ENCODE measurements at places on chromosomes 2 and 18.

GRCh38 chr18:31711365-31712172 lies 27.2 kb upstream of the B4GALT6 start:
- no peak for DNase-seq

GRCh38 chr2:164606557-164606956 lies 14.7 kb downstream of the GRB14 start:
- no peak for DNase-seq

DNA sequence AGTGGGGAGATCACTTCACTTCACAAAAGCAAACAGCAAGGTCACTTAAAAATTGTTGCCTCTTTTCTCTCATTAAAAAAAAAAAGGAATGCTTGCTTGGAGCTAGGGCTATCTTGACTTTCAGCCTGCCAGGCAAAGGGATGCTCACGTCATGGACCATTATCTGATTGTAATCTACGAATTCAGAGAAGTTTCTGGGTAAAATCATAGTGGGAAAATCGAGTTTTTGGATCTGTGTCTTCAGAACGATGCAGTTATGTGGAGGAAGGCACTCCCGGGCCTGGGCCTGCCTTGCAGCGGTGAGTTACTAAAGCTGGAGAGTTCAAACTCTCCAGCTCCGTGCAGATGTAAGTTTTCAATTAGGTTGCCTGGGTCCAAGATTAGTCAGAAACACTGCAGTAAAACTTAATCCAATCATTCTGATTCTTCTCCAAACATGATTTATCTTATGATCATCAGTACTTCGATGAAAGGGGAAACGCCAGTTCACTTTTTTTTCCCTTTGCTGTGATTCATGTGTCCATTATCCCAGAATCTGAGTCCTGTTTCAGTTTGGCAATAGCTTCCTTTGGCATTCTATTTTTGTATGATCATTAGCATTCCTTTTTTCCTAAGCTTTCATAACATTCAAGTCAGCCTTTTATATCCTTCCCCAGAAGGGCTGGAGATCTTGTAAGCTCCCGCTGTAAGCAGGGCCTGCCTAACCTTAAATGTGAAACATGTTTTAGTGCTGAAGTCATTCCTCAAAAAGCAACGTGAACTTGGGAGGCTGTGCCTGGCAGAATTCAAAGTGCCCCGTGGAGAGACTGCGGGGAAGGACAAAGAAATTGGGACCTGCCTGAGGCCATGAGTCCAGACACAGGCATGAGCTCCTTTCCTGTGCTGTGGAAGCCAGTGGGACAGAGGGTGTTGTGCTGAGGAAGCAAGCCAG lies 119.3 kb upstream of the TWIST2 start:
- DNase-seq: no peak

DNA sequence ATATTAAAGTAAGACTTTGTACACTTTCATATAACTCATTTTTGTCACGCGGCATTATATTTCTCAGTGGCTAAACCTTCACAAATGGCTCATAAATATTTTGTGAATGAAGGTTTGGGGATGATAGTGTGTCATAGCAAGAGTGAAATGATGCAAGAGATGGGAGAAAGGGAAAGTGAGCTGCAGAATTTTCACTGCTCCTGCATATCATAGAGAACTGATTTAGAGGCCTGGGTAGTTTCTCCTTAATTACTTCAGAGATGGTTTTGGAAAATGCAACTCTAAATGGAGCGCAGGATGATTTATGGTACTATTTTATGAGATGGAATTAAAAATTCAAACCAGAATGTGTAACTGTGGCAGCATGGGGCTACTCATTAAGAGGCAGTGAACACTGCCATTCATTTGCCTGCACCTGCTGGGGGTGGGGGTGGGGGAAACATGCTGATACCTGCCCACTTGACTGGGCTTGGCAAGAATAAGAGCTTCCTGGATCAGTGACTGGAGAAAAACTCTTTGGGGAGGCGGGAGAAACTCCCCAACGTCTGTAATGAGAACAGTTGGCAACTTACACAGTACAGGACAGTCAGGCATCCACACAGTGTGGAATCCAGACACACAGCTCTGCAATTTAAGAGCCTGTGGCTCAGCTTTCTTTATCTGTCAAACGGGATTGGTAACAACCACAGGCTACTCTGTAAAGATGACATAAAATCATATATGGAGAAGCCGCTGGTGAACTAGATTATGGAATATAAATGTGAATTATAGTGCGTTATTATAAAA lies 941.9 kb downstream of the SLC4A3 start:
- no peak for DNase-seq

- DNase-seq: no peak
Measured at GRCh38 chr2:46161315-46161714, 135.9 kb upstream of the EPAS1 start.

- no peak for DNase-seq
Measured at GRCh38 chr2:28185891-28186290, 206.8 kb upstream of the FOSL2 start.

DNA sequence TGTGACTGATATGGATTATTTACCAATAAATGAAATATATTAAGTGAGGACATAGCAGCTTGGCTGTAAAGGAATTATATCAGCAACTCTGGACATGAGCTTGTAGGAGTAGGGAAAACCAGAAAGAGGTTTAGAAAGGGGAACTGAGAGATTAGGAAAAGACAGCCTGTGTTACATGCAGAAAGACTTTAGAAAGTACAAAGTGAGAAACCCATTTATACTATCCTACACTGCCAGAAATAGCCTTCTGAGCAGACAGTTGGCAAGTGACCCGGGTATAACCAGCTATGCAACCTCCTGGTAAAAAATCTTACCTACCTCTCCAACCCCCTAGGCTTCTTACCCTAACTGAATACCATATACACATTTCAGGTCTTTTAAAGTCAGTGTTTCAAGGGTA lies 134.1 kb downstream of the ANKRD44 start:
- no peak for DNase-seq

DNA sequence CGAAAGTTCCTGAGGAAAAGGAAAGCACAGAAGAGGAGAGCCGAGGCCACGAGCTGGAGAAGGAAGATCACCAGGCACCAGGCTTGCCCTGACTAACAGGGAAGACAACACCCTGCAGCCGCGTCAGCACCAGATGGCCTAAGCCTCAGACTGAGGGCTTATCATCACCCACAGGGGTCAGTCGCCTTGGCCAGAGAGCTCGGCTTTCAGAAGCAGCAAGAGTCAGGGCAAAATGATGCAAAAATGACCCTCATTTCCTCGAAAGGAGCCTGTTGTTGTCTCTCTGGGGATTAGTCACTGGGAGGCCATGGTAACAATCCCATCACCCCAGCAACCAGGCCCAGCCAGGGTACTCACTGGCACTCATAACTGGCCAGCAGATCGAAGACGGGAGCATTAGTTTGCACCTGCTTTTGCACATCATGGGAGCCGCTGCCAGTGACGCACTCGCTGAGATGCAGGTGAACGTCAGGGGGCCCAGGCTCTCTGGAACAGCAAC lies 42.7 kb upstream of the ZFP36L2 start:
- no peak for DNase-seq

DNA sequence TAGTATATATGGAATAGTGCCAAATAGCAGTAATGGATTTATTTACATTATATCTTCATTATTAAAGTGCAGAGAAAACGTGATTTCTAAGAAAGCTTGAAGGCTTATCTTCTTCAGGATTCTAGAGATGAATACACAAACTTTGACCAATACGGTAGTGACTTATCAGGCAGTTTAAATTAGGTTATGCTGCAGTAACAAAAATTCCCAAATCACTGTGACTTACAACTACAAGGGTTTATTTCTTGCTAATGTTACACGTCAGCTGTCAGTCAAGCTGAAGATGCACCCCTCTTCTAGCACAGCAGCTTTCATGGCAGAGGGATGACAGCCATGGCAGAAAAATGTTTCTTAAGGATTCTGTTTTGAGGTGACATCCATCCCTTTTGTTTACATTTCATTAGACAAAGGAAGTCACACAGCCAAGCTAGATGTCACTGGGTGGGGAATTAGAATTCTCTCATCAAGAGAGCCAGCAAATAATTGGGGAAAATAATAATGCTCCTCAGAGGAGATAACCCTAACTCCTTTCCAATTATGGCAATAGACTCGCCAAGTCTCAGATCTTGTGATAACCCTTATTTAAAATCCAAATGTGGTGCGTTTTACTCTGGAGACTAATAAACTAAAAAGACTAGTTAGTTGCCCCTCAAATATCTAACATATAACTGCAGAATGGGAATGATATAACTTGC lies 268.3 kb upstream of the CYP26B1 start:
- DNase-seq: no peak

- no peak for DNase-seq
Measured at GRCh38 chr2:3677436-3677835, 19.4 kb downstream of the ALLC start.

DNA sequence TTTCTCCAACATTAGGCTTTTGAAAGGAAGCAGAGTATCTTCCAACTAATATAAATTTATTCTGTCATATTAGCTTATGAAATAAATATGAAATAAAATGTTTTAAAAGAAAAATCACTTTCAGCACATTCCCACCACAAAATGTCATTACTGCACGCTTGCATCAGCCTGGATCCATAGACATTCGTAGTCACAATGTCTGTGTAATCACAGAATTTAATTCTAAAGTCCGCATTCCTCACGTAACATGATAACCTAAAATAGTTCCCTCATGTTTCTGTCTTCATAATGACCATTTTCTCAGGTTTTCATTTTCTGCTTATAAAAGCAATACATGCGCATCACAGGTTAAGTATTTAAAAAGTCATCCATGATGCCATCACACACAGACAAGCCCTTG lies 47.1 kb downstream of the HDAC4 start:
- no peak for DNase-seq

All from activated CD4-positive, alpha-beta T cell treated with anti-CD3 and anti-CD28 coated beads for 24 hours (primary cell).